ENCODE measurements at places on chromosomes 5 and 9.

DNA sequence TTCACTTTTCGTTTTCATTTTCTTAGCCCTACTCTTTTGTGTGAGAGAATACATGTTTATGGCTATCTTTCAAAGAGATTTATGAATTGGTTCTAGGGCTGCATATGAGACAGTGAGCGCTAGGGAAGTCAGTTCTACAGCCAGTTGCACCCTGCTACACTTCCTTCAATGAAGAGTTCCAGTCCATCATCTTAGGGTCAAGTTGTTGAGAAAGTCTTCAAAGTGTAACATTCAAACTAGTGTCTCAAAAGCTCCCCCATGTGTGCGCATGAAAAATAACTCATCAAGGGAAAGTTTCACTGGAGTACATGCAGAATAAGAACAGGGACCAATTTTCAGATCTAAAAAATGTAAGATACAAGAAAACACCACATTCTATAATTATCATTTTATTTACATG lies 317.2 kb downstream of the DEPDC1B start:
- peak; percentile 31 for DNase-seq

DNA sequence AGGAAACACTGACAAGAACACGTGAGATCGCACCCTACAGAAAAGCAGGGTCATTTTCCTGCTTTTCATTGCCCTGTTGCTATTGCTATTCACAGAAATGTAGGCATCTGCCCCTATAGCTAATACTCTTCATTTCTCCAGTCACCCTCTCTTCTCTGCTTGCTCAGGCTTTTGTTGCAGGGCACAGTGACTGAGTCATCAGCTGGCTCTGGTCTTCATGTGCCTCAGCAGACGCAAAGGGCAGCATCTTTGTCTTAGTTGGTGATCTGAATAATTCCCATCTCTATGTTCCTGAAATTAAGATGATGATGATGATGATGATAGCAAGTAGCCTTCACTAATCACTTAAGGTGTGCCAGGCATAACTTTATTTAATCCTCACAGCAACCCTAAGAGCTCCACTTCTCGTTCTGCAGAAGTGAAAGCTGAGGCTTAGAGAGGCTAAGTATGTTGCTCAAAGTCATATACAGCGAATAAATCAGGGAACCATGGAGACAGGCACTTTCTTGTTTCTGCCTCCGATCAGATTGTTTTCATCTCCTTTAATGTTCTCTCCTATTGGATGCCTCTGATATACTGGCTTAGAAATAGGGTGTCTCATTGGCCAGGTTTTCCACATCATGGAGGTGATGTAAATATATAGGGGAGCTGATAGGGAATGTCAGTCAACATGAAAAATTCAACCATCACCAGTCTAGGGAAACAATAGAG lies 133.0 kb upstream of the STK32A start:
- peak; percentile 6 for DNase-seq

- no peak for DNase-seq
Measured at GRCh38 chr5:56466136-56466816, 233.1 kb upstream of the ANKRD55 start.

GRCh38 chr5:130964231-130965202 lies 200.5 kb downstream of the HINT1 start:
- DNase-seq: no peak

- DNase-seq: no peak
Measured at GRCh38 chr5:167580608-167581007, 710.8 kb upstream of the WWC1 start.

DNA sequence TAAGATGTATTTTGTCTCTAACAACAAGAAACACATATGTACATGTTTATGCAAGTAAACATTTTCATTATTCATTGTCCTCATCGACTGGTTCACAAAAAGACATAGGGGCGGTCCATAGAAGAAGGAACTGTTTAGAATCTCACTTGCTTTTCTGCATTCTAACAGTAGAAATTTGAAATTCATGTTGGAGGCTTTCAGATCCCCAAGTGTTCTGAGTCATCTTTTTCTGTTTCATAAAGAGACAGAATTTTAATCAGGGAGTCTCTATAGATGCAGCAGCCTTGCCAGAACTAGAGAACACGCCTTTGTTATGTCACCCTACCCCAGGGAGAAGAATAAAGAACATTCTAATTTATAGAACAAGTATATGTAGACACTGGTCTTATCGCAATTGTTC lies 324.3 kb downstream of the GABRG2 start:
- no peak for DNase-seq

GRCh38 chr5:152369298-152369697 lies 35.8 kb downstream of the NMUR2 start:
- no peak for DNase-seq

- DNase-seq: no peak
Measured at GRCh38 chr5:10399839-10400238, 41.8 kb upstream of the ROPN1L start.

- DNase-seq: no peak
Measured at GRCh38 chr5:10019236-10019635, 230.5 kb downstream of the ATPSCKMT start.

Measured in stromal cell of bone marrow (primary cell).